Non-pigmented ciliary epithelial cell (primary cell): ENCODE measurements at places on chromosomes 16 and 17.

DNA sequence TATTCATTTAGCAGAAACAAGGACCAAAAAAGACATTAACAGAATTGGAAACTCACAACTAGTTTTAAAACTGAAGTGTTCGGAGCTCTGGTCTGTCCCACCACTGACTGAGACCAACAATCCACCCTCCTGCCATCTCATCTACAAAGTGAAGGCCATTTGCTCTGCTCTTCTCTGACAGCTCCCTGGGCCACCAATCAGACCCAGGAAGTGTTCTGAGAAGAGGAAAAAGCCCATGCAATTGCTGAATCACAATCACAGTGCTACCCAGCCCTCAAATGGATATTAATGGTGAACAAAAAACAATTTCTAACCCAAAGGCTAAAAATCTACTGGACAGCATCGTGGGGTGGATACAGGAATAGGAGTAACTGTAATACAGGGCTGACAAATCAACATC is 2.1 kb downstream of the RPL23 start:
- DNase-seq, result no peak

DNA sequence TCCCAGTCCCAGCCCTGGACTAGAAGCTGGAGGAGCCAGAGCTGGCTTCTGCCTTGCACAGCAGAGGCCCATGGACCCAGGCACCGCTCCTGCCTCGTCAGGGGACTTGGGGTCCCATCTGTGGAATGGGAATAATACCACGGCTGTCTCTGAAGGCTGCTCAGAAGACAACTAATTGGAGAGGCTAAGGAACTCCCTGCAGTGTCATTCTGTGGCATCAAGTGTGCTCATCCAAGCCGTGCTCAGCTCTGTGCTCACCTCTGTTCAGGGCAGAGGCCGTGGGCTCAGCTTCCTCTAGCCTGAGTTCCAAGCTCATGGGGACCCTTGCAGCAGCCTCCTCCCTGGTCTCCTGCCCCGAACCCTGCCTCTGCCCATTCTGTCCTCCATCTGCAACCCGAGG is 31.8 kb downstream of the BEAN1 start:
- no peak for DNase-seq

DNA sequence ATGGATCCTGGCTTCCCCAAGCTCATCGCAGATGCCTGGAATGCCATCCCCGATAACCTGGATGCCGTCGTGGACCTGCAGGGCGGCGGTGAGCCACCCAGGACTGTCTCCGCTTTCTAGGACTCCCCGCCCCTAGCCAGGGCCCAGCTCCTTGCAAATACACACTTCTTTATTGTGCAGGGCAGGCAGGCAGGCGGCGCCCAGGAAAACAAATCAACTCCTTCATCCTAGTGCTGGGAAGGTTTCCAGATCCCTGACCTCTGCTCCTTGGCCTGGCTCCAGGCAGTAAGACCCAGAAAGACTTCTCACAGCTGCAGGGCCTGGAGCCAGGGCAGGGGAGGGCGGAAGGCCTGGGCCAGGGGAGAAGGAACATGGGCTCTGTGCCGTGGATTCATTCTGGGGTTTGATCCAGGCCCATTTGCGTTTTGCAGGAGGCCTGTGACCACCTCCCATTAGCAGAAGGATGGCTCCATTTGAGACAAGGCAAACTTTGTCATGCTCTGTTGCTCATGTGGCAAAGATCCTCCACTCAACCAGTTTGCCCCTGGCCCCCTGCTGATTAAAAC is 6.0 kb upstream of the LPCAT2 start:
- no peak for DNase-seq

GRCh38 chr17:76686538-76687297 is 24.0 kb downstream of the MXRA7 start:
- no peak for DNase-seq

GRCh38 chr16:9096416-9096952 is 5.0 kb downstream of the HAPSTR1 start:
- DNase-seq, result no peak

GRCh38 chr16:21600031-21600773 is 825 bp downstream of the METTL9 start:
- no peak for DNase-seq

DNA sequence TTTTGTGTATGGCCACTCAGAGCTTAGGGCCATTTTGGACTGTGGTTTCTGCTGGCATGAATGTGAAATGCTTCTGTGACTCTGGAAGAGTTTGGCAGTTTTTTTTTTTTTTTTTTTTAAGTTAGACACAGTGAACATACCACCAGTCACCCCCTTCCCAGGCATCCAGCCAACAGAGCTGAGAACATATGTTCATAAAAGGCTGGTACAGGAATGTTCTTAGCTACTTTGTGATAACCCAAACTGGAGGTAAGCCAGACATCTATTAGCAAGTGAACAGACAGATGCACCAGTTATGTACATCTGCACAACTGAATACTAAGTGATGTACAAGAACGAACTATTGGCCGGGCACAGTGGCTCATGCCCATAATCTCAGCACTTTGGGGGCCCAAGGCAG is 92.7 kb downstream of the ABCC1 start:
- DNase-seq, result peak; percentile 59

- DNase-seq, result no peak
Measured at GRCh38 chr16:85659805-85660511, 28.8 kb downstream of the GINS2 start.

GRCh38 chr17:12680407-12680897 is 14.8 kb downstream of the MYOCD start:
- DNase-seq, result no peak

GRCh38 chr17:47978324-47978723 is 7.4 kb downstream of the CDK5RAP3 start:
- no peak for DNase-seq

GRCh38 chr17:8941520-8941919 is 24.0 kb downstream of the PIK3R5 start:
- DNase-seq, result no peak

DNA sequence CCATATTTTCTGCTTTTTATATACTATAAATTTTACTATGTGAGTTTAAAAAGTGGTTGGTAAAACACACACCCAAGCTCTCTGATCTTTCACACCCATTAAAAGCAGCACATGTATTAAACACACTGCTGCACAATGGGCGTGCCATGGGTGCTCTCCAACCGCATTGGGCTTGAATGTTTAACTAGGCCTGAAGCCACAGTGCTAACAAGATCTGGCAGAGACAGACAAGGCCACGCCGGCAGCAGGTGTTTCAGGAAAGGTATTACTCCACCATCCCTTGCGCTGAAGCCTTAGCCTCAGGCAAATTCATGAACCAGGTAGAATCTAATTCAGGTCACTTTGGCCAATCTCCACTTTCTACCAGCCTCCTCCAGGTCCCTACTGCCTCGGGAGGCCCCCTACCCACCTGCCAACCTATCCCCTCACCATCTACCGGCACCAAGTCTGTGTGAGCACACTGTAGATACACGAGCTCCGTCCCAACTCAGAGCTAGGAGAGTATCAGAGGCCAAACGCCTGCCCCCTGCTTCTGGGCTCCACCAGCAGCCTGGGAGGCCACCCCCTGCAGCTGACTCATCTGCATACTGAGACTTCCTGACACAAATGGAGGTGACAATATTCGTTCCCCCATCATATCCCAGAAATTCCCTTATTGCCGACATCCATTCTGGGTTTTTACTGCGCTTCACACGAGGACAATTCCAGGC is 95.0 kb downstream of the ADCY9 start:
- DNase-seq, result no peak

DNA sequence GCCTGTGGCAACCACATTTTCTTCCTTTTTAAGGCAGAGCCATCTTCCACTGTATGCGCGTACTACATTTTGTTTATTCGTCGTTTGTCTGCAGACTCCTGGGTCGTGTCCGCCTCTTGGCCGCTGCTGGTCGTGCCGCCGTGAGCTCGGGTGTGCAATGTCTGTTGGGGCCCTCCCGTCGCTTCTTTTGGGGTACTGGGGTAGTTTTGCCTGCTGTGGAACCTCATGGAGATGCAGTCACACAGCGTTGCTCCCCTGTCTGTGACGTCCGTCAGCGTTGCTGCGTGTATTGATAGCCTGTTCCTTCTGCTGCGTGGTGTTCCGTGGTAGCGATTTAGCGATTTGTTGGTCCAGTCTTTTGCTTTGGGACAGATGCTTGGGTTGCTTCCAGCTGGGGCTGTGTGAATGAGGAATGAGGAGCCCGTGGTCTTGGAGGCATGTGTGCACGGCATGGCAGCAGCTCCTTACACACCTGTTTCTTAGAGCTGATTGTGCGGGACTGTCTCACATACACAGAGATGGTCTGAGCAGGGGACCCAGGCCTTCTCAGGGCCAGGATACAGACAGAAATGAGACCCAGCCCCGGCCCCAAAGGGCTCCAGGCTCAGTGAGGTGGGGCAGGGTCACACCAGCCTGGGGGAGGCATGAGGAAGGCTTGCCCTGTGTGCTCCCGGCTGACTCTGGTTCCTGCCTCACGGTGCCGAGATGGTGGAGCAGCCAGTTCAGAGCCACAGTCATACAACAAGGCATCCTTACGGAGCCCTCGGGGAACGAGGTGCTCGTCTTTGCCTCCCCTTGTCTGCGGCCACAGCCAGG is 78.4 kb upstream of the GSE1 start:
- DNase-seq, result no peak

DNA sequence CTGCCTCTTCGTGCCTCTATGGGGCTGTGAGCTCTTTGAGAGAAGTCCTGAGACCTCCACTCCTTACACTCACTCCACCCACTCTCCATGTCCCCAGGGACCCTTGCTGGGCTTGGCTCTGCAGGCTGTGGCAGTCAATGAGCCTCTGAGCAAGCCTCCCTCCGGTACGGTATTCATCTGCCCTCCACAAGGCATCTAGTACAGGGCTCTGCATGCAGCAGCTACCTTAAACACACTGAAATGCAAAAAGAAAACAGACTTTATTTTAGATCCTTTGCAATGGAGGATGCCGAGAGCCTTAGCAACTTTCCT is 38.9 kb upstream of the SMPD3 start:
- DNase-seq, result no peak

- DNase-seq, result no peak
Measured at GRCh38 chr16:58450590-58450989, 49.4 kb upstream of the NDRG4 start.

GRCh38 chr17:8806926-8807550 is 7.9 kb upstream of the MFSD6L start:
- DNase-seq, result no peak

DNA sequence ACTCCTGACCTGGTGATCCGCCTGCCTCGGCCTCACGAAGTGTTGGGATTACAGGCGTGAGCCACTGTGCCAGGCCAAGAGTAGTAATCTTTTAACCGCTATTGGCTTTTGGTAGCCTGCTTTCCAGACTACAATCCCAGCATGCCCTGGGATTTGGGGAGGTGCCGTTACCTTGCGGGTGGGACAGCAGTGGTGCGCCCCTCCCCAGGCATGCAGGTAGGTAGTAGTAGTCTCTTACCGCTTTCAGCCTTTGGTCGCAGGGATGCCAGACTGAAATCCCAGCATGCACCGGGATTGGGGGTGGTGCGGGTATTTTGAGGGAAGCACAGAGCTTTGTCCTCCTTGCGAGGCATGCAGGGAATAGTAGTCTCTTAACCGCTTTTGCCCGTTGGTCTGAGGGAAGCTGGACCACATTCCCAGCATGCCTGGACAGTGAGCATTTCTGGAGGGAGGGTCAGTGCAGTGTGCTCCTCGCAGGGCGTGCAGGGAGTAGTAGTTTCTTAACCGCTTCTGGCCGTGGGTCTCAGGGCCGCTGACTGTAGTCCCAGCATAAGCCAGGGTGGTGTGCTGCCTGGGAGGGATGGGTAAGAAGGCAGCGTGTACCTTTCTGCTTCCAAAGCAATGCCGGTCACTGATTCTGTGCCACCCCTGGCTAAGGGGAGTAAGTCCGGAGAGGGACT is 1686.8 kb downstream of the TP53TG3F start:
- DNase-seq, result no peak

DNA sequence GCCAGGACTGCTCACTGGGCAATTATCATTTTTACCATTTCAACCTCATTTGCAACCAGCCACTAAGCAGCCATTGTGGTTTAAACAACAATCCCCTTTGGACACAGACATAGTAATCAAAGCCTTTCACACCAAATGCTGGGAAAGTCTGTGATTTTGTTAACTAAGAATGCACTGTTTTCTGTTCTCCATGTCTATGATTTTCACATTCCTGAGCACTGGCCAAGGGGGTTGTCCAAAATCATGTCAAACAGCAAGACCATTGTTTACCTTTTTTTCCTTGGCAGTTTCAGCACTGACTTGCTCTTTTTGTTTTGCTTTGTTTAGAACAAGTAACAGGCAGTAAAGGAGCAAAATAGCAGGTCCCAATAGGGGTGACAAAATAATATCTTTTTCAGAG is 106.3 kb upstream of the SIAH1 start:
- DNase-seq, result no peak

GRCh38 chr17:34252444-34253138 is 2.5 kb upstream of the CCL2 start:
- no peak for DNase-seq

GRCh38 chr16:82400046-82400445 is 226.7 kb upstream of the CDH13 start:
- DNase-seq, result no peak

DNA sequence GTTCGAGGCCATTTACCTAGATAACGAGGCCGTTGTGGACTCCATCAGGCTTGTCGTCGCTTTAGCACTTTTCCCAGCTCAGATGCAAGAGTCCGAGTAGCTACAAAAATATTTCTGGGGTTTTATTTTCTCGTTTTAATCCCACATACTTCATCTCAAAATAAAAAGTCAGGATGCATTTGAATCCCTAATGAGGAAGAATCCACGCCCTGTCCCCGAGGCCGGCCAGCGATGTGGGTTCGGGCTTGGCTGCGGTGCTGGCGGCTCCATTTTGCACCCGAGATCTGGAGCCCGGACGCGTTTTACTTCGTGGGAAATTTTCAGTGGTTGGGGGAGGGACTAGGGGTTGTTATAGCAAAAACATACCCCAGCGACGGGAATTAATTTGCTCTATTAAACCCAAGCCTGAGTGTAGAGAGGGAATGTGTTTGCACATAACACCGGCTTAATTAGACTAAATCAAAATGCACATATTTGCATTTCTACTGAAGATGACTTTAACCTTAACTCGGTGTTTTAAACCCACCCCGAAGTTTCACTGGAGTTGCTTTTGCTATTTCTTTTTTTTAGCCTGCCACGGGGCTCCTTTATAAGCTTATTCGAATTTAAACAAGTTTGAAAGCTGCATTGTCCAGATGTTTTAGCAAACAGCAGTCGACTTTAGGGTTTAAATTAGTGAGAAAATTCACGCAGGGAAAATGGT is 4.8 kb downstream of the IRX5 start:
- no peak for DNase-seq

- DNase-seq, result peak; percentile 91
Measured at GRCh38 chr17:66275651-66276050, 26.8 kb upstream of the PRKCA start.

DNA sequence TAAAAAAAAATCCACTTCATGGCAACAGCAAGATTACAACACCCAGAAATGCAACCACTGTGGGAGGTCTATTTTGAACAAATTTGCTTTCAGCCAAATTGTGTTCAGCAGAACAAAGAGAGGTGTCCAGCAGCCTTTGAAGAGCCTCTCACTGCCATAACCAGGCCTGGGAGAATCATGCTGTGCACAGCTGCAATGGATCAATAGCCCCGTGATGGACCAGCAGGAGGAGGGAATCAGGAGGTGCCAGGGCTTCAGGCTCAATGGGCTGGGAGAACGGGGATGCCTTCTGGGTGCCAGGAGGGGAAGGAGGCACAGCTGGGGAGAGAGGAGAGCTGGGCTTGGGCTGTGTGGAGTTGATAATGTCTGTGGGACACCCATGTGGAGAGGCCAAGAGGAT is 366.2 kb upstream of the EEF2KMT start:
- DNase-seq, result no peak
